ENCODE measurements at places on chromosomes 3 and 15. TPM values are rescaled to one million over a fixed set of nuclear protein-coding genes. Genes with fewer than 3 reads are reported as not detected.

CNBP gene
- total RNA-seq: 212 TPM

DNA sequence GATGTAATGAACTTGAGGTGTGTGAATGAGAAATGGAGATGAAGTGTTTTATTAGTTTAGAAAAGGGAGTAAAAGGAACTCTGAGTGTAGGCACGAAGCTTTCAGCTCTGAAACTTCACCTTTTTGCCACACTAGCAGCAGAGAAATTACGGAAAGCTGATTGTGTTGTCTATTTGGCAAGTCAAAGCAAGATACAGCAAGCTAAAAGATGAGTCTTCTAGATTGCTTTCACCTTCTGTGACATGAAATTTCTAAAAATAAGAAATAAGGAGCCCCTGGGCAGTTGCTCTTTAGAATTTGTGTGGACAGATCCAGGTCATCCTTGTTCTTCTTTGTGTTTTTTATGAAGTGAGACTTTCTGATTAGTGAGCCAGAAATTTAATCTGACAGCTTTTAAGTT lies 143.4 kb downstream of the FNDC3B start:
- no peak for ATAC-seq

DNA sequence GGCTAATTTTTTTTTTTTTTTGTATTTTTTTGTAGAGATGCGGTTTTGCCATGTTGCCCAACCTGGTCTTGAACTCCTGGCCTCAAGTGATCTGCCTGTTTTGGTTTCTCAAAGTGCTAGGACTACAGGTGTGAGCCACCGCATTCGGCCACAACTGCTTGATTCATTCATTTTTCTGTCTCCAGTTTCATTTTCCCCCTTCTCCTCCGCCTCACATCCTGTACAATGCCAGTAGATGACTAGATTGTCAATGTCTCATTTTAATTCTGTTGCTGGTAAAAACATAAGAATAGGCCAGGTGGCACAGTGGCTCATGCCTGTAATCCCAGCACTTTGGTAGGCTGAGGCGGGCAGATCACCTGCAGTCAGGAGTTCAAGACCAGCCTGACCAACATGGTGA lies 12.0 kb upstream of the ZNF592 start:
- no peak for ATAC-seq

DNA sequence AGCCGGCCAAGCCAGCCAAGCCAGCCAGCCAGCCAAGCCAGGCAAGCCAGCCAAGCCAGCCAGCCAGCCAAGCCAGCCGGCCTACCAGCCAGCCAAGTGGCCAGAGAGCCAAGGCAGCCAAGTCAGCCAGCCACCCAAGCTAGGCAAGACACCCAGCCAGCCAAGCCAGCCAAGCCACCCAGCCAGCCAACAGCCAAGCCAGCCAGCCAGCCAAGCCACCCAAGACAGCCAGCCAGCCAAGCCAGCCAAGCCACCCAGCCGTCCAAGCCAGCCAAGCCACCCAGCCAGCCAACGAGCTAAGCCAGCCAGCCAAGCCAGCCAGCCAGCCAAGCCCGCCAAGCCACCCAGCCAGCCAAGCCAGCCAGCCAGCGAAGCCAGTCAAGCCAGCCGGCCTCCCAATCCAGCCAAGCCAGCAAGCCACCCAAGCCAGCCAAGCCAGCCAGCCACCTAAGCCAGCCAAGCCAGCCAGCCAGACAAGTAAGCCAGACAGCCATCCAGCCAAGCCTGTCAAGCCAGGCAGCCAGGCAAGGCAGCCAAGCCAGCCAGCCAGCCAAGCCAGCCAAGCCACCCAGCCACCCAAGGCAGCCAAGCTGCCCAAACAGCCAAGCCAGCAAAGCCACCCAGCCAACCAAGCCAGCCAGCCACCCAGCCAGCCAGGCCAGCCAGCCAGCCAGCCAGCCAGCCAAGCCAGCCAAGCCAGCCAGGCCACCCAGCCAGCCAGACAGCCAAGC lies 200.5 kb downstream of the GOLGA6L6 start:
- no peak for ATAC-seq

GRCh38 chr15:29319823-29320222 lies 50.2 kb upstream of the NSMCE3 start:
- peak; percentile 16 for ATAC-seq

ZWILCH gene
- 24.5 TPM for total RNA-seq

DNA sequence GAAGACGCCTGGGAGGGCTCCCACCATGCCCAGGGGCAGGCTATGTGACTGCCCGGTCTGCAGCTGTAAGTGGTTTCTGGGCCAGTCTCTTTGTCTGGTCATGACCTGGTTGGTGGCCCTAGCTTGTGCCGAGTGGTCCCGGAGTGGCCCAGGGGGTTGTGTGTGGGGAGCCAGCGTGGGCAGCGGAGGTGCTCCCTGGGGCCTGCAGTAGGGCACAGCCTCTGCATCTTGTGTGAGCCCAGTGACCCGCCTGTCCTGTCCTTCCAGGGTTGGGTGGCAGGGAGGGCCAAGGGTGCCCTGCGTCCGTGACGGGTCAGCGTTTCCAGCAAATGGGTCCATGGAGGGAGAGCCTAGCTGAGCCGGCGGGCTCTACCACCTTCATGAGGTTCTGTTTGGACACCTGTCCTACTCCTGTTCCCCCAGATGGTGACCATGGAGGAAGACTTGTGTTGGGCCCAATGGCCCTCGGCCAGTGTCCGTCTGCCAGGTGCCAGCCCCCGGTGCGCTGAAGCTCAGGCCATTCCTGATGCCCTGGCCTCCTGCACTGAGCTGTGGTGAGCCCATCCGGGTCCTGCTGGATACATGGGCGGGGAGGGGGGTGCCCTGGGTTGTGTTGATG lies 215.4 kb downstream of the SNRPN start:
- ATAC-seq: no peak

CNTN6 gene
- total RNA-seq: 0.81 TPM

ECE2 gene
- 0.73 TPM for total RNA-seq

DNA sequence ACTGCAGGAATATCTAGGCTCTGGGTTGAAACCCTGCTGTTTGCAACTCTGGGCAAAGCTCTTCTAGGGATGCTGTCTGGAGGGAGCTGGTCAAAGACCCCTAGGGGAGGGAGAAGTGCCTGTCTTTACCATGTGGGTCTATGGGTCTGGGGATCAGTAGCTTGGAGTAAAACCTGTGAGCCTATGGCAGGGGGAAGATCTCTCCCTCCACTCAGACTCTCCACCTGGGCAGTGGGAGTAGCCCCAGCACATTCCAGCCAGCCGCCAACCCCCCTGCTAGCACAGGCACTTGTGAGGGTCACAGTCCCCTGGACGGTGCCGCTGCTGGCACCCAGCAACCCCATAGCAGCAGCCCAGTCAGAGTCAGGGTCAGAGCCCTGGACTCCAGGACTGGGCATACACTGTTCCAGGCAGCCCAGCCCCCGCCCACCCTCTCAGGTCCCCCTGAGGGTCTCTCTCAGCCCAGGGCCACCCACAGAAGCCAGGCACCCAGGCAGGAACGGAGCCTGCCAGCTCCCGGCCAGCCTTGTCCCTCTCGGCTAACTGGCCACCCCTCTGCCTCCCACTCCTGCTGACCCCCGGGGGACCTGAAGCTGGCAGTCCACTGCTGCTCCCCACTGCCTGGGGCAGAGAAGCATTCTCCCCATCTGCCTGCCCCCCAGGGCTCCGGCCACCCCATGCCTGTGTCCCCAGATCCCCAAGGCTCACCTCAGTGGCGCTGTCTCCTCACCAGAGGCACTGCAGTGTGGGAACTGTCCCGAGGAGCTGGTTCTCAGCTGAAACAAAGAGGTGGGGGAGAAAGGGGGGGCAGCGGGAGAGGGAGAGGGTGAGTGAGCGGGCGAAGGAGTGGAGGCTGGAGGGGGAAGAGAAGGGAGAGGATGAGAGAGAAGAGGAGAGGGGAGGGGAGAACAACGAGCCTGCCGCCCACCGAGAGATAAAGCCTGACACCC lies 10.8 kb downstream of the GLYCTK start:
- peak; percentile 68 for ATAC-seq

FEZF2 gene
- not detected for total RNA-seq

VIPR1 gene
- total RNA-seq: 0.15 TPM

- peak; percentile 20 for ATAC-seq
Measured at GRCh38 chr3:25306705-25307104, 121.4 kb upstream of the RARB start.

- ATAC-seq: no peak
Measured at GRCh38 chr15:88252441-88252840, 4.1 kb downstream of the NTRK3 start.

GRCh38 chr3:187932530-187932929 lies 187.3 kb upstream of the BCL6 start:
- ATAC-seq: no peak

GRCh38 chr3:106446271-106446670 lies 577.5 kb upstream of the CBLB start:
- ATAC-seq: no peak

GRCh38 chr3:52053307-52054304 lies 2.8 kb downstream of the DUSP7 start:
- ATAC-seq: peak; percentile 33

- no peak for ATAC-seq
Measured at GRCh38 chr3:53464424-53464823, 30.0 kb upstream of the CACNA1D start.

DNA sequence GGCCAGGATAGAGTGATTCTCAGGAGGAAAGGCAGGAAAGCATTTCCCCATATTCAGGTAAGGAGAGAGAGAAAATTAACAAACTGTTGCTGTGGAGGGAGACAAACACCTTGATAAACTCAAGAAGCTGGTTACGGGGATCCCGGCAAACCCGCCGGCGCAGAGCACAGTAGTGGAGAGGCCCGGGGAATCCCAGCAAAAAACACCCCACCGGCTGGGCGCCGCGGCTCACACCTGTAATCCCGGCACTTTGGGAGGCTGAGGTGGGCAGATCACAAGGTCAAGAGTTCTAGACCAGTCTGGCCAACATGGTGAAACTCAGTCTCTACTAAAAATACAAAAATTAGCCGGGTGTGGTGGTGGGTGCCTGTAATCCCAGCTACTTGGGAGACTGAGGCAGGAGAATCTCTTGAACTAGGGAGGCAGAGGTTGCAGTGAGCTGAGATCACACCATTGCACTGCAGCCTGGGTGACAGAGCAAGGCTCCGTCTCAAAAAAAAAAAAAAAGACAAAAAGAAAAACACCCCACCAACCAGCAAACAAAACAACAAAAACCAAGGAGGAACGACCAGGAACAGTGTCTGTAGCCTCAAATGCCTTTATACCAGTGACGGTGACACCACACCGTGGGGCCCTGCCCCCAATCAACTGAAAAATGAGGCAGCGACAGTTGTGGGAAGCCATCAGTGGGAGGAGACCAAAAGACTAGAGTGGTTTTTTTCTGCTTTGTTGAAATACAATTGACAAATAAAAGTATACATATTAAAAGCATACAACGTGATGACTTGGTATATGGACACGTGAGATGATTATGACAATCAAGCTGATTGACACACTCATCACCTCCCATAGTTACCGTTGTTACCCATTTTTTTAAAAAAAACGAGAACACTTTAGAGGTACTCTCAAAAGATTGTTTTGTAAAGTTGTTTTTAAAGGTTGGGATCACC lies 40.2 kb upstream of the IDH2 start:
- ATAC-seq: peak; percentile 17

EXD1 gene
- 0.25 TPM for total RNA-seq

DAZL gene
- not detected for total RNA-seq

GRCh38 chr3:159994182-159994581 lies 5.5 kb downstream of the IL12A start:
- no peak for ATAC-seq

GRCh38 chr15:60941448-60941847 lies 287.7 kb downstream of the RORA start:
- no peak for ATAC-seq

DNA sequence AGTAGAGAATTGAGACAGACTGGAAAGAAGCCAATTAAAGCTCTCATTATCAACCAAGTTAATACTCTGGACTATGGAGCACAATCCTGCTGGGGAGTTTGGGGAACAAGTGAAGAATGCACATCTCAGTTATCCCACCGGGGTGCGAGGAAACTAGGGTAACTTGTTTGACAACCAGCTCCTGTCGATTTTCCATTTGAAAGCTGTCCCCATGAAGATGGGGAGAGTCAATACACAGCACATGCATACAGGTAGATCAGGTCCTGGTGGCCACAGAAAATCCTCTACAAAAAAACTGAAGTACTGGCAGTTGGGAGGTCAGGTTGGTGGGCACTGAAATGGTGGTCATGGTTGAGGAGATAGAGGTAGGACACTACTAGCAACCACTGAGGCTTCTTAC lies 25.7 kb upstream of the GRAMD1C start:
- ATAC-seq: no peak

GRM7 gene
- total RNA-seq: 4.8 TPM

GJD2 gene
- total RNA-seq: not detected

PLIN1 gene
- not detected for total RNA-seq

DNA sequence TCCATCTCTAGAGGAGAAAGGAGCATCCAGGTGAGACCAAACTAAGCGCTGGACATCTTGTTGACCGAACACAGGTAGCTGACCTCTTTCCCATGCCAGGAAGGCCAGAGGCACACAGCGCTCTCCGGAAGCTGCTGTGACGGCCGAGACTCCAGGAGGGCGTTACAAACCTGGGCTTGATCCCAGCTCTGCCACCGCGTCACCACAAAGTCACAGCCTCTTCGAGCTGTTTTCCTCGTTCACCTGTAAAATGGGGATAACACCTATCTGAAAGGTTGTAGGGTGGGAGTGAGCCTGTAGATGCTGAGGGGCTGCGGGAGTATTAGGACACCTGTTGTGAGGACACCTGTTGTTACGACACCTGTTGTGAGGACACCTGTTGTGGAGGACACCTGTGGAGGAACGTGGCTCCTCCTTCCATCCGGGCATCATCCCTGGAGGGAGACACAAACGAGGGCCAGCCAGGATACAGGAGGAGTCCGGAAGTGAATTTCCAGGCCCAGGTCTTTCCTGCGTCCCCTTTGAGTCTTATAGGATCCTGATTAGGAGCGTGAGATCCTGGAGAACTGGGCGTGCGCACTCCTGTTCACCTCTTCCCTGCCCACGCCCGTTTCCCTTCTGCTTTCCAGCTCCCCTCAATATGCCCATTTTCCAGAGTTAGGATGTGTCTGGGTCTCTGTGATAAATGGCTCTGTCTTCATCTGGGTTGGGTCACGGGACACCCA lies 2.3 kb upstream of the MUC4 start:
- ATAC-seq: no peak

ZNF280D gene
- total RNA-seq: 41.4 TPM

DNA sequence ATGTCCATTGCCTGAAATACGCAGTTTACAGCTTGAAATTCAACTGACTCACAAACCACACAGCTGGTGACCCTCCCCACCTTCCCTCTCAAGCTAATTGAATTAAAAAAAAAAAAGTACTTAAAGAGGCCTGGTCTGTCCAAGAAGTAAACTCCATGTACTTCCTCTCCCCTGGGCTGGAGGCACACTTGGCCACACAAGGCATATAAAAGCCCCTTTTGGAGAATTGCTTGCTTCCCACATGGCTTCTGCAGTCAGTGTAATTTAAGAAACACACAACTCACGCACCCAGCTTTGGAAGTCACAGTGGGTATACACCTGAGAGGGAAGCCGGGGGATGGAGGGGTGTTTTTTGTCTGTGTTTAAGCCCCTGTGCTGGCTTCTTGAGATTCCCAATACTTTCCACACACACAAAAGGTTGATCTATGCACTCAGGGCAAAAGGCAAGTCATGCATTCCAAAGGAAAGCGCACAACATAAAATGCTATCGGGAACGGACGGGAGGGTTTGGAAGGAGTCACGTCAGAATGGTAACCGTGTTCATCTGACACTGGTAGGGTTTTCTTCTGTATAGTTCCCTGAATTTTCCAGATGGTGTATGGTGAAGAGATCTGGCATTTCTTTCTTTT lies 106.6 kb upstream of the ALDH1A3 start:
- ATAC-seq: no peak

SEMA5B gene
- 33.2 TPM for total RNA-seq

- ATAC-seq: no peak
Measured at GRCh38 chr15:78162038-78162437, 12.9 kb downstream of the IDH3A start.

Data from motor neuron (in vitro differentiated cells).